ENCODE measurements at places on chromosomes 4 and X.

- no peak for DNase-seq
Observed at GRCh38 chr4:176660561-176660960, 132.2 kb downstream of the VEGFC start.

DNA sequence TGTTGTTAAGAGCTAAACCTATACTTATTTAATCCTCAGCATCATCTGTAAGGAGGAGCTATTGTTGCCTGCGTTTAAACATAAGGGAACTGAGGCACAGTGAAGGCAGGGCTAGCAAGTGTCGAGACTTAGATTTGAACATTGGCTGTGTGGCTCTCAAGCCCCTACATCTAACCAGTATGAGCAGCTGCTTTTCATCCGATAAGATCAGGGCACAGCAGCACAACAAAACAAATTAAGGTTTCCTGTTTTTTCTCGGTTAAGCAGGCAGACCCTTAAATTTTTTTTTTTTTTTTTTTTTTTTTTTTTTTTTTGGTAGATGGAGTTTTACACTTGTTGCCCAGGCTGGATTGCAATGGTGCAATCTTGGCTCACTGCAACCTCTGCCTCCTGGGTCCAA is 35.6 kb downstream of the RAB40A start:
- no peak for DNase-seq

DNA sequence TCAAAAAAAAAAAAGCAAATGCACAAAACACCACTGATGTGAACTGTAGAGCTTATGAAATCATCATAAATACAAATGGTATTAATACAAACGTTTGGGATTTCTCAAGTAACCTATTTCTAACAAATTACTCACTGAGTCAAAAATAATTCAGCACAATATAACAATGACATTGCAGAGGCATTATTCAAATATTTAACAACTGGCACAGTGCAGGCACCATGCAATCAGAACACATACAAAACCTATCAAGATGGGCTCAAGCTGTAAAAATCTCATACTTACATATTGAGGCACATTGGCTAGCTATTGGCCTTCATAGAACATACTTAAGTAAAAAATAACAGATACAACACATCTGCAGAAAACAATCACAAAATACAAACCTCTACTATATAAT is 81.1 kb downstream of the LRBA start:
- no peak for DNase-seq

DNA sequence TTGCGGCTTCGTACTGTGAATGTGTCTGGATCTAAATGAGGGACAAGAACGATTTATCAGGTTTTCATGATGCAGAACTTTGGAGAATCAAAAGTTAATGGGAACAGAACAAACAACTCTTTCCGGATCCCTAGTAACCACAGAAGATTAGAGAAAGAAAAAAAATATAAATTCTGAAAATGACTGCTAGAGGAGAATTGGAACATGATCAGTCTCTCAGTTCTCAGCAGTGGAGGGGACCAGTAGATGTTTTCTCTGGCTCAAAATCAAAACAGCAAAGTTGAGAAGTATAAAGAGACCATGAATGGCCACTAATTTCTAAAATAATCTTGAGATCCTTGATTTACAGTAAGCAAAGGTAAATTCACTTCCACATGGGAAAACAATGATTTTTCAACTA is 38.1 kb upstream of the GK2 start:
- DNase-seq, result no peak

- DNase-seq, result no peak
Observed at GRCh38 chrX:110145854-110146253, 142.9 kb downstream of the TMEM164 start.

GRCh38 chr4:5815641-5816040 is 77.2 kb downstream of the CRMP1 start:
- no peak for DNase-seq

- DNase-seq, result no peak
Observed at GRCh38 chrX:3440981-3441380, 94.5 kb upstream of the MXRA5 start.

DNA sequence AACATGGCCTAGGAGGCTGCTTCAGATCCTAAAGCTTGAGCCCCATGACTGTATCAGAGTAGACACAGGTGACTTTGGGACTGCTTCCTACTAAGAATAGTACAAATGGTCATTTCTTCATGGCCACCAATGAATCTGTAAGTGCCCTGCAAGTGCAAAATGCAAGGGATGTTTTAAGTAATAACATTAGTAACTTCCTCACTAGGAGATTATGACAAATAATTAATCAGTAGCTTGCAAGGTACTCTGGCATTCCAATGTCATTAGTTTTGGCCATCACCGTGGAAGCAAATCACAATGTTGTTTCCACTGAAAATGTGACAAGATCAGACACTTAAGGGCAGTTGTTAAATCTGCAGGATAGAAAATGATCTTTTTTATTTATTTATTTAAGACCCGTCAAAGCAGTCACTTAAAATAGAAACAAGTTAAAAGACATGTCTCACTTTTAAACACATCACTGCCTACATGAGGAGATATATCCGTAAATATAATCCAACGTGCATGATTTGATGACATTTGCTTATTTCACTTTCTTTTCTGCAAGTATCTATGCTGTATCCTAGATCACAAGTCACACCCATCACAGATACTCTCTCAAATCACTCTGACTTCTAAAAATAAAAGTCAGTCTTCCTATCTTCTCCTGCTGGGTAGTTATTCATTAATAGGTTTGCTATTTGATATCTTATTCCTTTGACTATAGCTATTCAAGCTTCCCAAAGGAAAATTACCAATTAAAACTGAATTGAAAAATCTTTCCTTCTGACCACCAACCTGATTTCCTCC is 400.6 kb downstream of the IL15 start:
- DNase-seq, result no peak

GRCh38 chr4:1383728-1384591 is 22.3 kb downstream of the NKX1-1 start:
- no peak for DNase-seq

DNA sequence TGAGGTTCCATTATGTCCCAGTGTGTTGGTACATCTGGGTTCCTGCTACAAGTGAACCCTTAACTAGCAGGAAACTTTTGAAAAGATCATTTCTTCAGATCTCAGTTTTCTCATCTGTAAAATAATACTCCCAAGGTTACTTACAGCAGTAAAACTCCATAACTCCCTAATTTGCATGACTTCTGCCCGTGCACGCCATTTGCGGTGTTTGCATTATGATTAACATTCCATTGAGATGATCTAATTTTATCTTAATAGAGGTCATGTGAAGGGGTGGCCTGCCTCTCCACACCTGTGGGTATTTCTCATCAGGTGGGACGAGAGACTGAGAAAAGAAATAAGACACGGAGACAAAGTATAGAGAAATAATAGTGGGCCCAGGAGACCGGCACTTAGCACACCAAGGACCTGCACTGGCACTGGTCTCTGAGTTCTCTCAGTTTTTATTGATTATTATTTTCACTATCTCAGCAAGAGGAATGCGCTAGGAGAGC is 219.8 kb downstream of the TLL1 start:
- no peak for DNase-seq

DNA sequence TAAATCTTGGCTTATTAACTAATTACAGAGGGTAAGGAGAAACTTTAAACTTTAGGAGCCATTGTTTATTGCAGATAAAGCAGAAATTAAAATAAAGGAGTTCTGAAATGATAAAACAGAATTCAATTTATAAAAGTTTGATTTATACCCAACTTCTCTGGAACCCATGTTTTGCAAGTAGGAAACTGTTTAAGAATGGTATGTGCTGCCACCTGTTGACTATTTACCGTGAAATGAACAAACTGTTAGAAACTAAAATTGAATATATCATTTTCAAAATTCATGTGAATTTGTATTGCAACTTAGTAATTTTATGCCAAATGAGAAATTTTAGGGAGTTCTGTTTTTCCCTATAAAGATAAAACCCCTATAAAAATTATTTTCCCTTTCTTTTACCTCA is 11.0 kb upstream of the TBC1D8B start:
- no peak for DNase-seq
